ENCODE measurements at places on chromosomes 13 and 19.

DNA sequence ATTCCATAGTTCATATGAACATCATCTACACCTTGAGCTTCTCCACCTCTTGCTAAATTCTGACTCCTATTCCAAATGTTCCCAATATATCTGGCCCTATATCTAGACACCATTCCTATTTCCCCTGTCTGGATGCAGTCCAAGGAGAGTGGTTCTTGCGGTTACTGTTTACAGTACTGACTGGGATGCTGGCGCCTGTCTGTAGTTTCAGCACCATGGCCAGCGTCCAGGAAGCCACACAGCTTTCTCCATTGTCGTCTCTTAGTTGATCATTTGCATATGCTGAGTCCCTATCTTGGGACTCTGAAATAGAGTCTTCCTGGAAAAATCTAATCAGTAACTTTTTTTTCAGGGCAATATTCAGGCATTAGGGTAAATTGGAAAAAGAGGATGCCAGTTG lies 14.9 kb downstream of the LAIR2 start:
- DNase-seq: peak; percentile 36

DNA sequence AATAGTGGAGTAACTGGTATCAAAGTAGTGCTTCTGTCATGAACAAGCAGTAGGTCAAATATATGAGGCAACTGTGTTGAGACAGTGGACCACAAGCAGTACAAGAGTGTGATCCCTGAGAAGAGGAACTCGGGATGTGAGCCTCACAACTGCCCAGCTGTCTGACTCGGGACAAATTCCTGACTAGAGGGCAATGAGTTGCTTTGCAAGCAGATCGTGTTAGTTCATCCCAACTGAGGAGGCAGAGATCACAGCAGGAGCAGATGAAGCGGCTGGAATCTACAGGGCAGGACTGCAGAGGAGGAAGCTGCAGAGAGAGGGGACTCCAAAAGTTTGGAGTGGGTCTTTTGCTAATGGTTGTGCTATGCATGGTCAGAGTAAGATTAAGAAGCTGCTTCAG lies 741.1 kb downstream of the DIAPH3 start:
- DNase-seq: no peak

- no peak for DNase-seq
These were observed 298.3 kb upstream of the DACH1 start for GRCh38 chr13:72165276-72165675.

DNA sequence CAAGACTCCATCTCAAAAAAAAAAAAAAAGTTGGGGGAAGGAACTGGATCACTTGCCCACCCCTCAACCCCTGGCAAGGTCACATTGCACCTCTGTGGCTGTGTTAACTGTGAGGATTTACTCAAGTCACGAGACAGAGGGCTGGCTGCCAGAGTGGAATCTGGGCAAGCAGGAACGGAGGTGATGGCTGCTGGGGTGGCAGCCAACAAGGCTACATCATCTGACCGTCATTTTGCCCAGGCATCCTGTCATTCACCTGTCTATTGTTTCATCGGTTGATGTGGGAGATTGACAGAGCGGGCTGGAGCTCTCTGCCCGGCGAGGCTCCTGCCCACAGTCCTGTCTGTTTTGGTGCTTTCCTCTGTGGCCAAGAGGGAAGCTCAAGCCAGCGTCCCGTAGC lies 75.7 kb downstream of the DPF1 start:
- no peak for DNase-seq

DNA sequence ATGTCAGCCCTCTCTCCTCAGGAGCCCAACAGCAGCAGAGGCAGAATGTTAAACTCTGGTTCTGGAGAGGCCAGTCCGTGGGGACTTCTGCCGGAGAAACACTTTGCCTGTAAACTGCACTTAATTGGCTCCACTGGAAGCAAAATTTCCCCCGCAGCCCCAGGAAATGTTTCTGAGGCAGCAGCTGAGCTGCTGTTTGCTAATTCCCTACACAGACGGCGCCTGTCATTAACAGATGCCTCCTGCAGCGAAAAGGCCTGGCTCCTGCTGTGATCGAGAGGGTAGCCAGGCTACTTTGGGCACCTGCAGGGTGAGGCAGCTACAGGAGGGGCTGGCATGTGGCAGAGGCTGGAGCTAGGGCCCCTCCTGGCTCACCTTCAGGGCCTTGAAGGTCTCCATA lies 5.2 kb upstream of the TM6SF2 start:
- DNase-seq: no peak

DNA sequence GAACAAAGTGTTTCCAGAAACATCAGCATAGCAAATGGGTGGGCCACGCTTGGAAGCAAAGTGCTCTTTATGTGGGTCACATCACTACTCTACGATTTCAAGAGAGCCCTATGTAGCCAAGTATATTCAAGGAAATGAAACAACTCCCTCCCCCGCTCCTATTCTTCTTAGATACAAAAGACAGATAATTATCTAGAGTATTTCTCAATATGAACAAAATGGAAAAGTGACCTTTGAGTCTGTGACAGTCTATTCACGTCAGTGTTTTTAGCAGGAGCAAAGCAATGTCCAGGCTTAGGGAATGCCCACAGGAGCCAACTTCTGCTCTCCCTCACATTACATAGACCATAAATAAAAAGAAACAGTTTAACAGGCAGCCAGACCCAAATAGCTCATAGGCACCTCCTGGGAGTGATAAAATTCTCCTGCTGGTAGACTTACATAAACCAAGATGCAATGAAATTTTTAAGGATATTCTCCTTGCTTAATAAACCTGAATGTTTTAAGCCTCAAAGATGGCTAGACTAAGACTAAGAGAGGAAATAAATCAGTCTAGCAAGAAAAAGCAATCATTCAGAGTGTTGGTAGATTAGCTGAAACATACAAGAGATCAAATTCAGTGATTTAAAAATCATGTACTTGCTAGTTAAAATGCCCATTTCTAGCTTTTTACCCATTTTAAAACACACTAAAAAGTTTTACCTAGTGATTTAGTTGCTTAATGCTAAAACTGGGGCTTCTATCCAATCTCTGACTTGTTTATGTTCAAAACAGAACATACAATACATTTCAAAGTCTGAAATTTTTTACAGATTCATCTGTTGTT lies 182.8 kb downstream of the RGCC start:
- DNase-seq: no peak

- no peak for DNase-seq
These were observed 937 bp downstream of the ZNF841 start for GRCh38 chr19:52094526-52095130.

DNA sequence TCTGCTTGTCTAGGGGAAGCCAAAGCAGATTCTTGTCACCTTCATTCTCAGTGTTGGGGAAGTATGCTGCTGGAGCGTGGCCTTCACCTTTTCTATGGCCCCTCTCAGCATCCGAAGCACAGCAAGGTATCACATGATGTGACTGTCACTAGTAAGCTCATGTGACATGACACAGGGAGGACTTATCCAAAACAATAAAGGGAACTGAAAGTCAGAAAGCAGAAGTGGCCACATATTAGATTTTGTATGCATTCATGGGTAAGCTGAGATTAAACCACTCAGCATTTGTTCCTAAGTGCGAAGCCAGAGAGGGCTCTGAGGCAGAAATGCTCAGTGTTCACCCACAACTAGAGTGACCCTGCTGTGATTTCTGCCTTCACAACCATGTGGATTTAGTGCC lies 72.8 kb upstream of the PCDH8 start:
- peak; percentile 22 for DNase-seq

GRCh38 chr13:40341501-40341900 lies 324.9 kb downstream of the FOXO1 start:
- no peak for DNase-seq

DNA sequence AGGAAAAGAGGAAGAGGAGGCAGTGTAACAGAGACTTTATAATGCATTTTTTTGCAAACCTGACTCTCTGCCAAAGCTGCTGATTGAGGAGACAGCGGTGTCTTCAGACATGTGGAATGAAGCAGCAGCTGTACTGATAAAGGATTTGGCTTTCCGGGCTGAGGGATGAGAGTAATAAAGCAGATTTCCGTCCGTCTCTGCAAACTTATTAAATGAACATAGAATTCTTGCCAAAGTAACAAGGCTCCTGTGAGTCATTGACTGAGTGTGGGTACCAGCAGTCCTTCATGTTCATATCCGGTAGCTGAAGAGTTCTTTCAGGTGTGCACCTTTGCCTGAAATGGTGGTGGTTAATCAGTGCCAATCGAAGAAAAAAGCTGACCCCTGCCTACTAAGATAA lies 112.6 kb downstream of the LIG4 start:
- no peak for DNase-seq

DNA sequence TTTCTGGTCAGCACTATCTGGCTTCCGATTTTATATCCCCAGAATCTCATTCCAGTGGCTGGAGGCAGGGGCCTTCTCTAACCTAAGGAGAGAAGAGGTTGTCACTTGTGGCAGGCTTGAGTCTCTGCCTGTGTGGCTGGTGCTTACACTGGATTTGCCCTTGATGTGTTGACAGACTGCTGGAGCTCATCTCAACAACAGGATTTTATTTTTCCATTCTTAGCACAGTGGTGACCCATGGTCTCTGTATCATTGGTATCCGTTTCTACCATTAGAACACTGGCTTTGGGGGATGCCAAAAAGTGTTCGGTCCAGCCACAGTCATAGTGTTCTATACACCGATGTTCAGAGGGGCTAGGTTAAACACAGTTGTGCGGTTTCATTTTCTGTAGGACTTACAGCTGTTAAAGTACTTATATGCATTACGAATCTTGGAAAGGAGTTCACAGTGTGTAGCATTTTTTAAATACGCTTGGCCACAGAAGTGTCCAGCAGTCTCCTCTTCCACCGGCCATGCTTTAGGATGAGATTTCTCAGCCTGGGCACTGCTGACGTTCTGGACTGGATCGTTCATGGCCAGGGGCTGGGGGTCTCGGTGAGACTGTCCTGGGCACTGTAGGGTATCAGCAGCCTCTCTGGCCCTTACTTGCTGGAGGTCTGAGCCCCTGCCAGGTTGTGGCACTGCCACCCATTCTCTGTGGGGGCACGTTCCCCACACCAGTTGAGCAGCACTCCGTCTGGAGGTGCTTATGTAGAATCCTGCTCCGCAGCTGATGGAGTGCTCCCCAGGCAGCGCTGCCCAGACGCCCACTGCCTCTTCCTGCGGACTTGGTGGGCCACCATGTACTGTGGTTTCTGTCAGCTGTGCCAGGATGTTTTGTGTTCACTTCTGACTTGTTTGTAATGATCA lies 41.4 kb upstream of the TEX29 start:
- no peak for DNase-seq
